Tracheal epithelial cell (primary cell): ENCODE measurements at places on chromosomes 11 and 22. TPM values are rescaled to one million over a fixed set of nuclear protein-coding genes. Genes with fewer than 3 reads are reported as not detected.

The SLC25A18 gene
- not detected in 2 replicates for total RNA-seq

The NAALAD2 gene
- not detected in 2 replicates for total RNA-seq

The GLYATL2 gene
- total RNA-seq = 0.24 TPM in 1 of 2 replicates, not detected in the other

The C22orf15 gene
- total RNA-seq = not detected in 2 replicates

The RASSF10 gene
- total RNA-seq = 1.2 and 1.5 TPM in 2 replicates

The OR52N2 gene
- total RNA-seq = not detected in 2 replicates

The TTC36 gene
- total RNA-seq = 1.1 and 1.7 TPM in 2 replicates

The TCN2 gene
- total RNA-seq = 3.1 and 4.0 TPM in 2 replicates

The PPFIA1 gene
- total RNA-seq = 35.0 and 38.3 TPM in 2 replicates
